ENCODE measurements at places on chromosomes 3 and 15.
A peak's percentile ranks its signal among the peaks of the same experiment; 100 is the strongest.

- H3K36me3 ChIP-seq, result peaks cover 9% of the 10 kb centered on the region
- peaks cover 43% of the 10 kb centered on the region for H3K4me1 ChIP-seq
- DNase-seq, result no peak
- peak overlapping the region; percentile 69 for H3K4me3 ChIP-seq
- no peaks in the 10 kb centered on the region for H3K27me3 ChIP-seq
These were observed 8.6 kb downstream of the KLHL25 start for GRCh38 chr15:85785887-85786780.

DNA sequence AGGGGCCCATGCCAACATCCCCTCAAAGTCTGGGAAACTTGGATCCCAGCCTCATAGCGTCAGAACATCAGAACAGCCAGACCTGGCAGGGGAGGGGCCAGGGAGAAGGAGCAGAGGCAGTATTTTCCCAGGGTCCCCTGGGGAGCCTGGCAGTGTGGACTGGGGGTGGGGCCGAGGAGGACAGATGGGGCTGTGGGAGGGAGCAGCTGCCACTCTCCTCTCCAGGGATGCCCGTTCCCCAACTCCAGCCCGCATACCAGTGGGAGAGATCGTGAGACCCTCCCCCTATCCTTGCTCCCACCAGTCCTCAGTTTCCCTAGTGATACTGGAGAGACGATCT lies 6.5 kb upstream of the DNAJB8 start:
- peaks cover 66% of the 10 kb centered on the region for H3K27me3 ChIP-seq
- peaks cover 2% of the 10 kb centered on the region for H3K36me3 ChIP-seq
- DNase-seq, result no peak
- no peak overlapping the region for H3K4me3 ChIP-seq

DNA sequence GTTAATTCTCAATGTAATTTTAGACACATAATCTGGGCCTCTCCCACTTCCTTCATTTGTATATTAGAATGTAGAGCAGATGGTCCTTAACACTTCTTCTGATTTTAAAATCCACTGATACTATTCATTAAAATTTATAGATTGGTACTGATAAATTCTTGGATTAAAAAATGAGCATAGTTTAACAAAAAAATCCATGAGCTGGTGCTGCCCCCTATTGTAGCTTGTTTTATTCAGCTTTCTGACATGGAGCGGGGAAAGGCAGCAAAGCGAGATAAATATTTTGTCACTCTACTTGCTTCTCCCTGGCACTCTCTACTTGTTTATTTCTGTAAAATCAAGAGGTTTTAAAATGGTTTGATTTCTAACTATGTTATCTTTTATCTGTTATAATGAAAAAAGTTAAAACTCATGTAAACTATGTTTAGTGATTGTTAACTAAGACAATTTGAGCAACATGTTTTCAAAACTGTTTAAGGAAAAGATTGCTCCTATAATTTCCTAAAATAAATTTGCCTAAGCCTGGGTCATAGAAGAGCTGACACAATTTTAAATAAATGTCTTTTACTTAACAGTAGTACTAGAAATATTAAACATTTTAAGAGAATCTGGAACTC lies 26.5 kb upstream of the PLOD2 start:
- DNase-seq, result no peak
- H3K4me3 ChIP-seq, result no peak overlapping the region
- H3K27ac ChIP-seq, result no peak overlapping the region
- no peaks in the 10 kb centered on the region for H3K4me1 ChIP-seq
- no peaks in the 10 kb centered on the region for H3K36me3 ChIP-seq
- H3K27me3 ChIP-seq, result peaks cover 18% of the 10 kb centered on the region

GRCh38 chr3:170602556-170602955 lies 16.7 kb upstream of the SLC7A14 start:
- H3K4me3 ChIP-seq, result no peak overlapping the region
- H3K27me3 ChIP-seq, result peaks cover 32% of the 10 kb centered on the region
- H3K36me3 ChIP-seq, result no peaks in the 10 kb centered on the region
- DNase-seq, result no peak
- no peaks in the 10 kb centered on the region for H3K4me1 ChIP-seq
- H3K27ac ChIP-seq, result no peak overlapping the region

DNA sequence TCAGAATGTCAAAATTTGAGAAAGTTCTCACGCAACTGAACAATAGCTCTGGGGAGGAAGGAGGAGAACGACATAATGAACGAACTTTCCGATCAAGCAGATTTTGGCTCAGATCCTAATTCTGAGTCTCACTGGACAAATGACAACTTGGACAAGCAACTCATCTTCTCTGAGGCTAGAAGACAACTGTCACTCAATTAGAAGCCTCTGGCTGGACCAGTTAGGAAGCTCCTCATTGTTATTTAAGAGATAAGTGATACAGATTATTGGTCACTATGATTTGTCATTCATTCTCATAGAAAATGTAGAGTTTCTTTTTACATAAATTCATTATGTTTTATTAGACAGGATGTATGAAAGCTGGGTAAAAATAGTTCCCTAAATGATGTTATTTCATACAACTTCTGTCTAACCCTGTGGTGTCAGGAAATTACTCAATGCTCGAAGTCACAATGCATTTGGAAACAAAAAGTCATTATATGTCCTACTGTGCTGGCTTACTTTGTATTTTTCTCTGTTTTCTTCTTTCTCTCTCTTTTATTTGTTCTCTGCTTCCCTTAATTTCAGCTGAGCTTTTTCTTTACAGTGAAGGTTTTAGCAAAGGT lies 11.0 kb upstream of the C3orf49 start:
- H3K4me1 ChIP-seq, result no peaks in the 10 kb centered on the region
- H3K27me3 ChIP-seq, result no peaks in the 10 kb centered on the region
- no peak overlapping the region for H3K4me3 ChIP-seq
- H3K36me3 ChIP-seq, result no peaks in the 10 kb centered on the region
- no peak overlapping the region for H3K27ac ChIP-seq
- DNase-seq, result no peak

GRCh38 chr15:95267481-95267880 lies 1036.1 kb downstream of the MCTP2 start:
- no peaks in the 10 kb centered on the region for H3K36me3 ChIP-seq
- no peak for DNase-seq

GRCh38 chr3:47412842-47413520 lies 32.2 kb downstream of the PTPN23 start:
- peaks cover 25% of the 10 kb centered on the region for H3K36me3 ChIP-seq
- no peak for DNase-seq
- no peak overlapping the region for H3K4me3 ChIP-seq
- no peaks in the 10 kb centered on the region for H3K4me1 ChIP-seq

GRCh38 chr3:100455841-100456550 lies 36.4 kb upstream of the TMEM45A start:
- H3K27ac ChIP-seq, result no peak overlapping the region
- H3K4me1 ChIP-seq, result no peaks in the 10 kb centered on the region
- H3K4me3 ChIP-seq, result no peak overlapping the region
- no peak for DNase-seq
- H3K27me3 ChIP-seq, result no peaks in the 10 kb centered on the region
- H3K36me3 ChIP-seq, result peaks cover 3% of the 10 kb centered on the region

- H3K27me3 ChIP-seq, result peaks cover 69% of the 10 kb centered on the region
- no peak overlapping the region for H3K27ac ChIP-seq
- H3K4me1 ChIP-seq, result no peaks in the 10 kb centered on the region
These were observed 730 bp upstream of the RORA start for GRCh38 chr15:61229883-61230180.

DNA sequence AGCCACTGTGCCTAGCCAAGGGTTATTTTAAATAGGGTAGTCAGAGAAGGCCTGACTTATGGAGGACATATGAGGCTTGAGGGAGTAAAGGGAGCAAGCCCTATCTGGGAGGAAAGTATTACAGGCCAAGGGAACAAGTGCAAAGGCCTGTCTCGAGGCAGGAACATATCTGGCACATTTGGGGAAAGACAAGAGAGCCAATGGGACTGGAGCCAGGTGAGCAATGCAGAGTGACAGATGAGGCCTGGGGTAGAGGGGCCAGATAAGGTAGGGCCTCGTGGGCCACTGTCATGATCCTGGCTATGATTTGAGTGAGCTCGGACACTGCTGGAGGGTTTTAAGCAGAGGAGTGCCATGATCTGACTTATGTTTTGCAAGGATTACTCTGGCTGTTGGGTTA lies 43.8 kb downstream of the DCP1A start:
- no peaks in the 10 kb centered on the region for H3K4me1 ChIP-seq
- no peak for DNase-seq
- H3K27me3 ChIP-seq, result no peaks in the 10 kb centered on the region
- peak overlapping the region; percentile 36 for H3K27ac ChIP-seq
- H3K4me3 ChIP-seq, result no peak overlapping the region

DNA sequence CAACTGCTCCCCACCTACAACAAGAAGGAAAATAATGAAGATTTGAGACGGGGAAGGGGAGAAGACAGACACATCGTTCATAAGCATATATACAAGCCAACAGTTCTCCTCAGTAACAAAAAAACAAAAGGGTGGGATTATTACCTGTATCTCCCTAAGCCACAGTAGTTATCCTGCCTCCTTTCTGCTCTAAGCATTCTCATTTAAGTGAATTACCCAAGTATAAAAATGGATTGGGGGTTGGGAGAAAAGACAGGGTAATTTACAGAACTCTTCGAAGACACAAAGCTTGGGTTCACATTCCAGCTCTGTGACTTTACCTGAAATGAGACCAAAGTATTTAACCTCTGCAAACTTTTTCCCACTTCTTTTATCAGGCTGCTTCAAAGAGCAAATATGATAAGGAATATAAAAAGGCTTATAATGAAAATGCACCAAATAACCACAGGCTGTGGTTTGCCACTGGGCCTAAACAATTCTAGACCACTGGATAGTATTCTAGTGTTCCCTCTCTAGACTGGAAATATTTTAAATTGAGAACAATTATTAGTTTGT lies 64.4 kb downstream of the UACA start:
- no peak for DNase-seq
- no peak overlapping the region for H3K4me3 ChIP-seq

DNA sequence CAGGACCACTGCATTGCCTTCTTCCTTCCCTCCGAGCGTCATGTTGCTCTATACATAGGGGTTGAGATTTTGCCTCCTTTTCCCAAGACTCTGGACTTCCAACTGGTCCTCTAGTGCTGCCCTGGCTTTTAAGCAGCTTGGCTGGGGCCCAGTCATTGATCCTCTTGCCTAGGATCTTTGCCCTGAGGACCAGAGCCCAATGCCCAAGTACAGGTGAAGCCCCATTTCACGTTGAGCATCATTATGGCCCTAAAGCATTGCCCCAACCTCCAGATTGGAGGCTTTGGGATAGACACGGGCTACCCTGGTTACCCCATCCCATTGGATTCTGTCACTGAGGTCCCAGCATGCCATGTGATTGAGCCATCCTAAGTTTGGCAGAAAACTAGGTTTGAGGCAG lies 47.7 kb downstream of the CYP19A1 start:
- H3K27ac ChIP-seq, result no peak overlapping the region
- no peaks in the 10 kb centered on the region for H3K4me1 ChIP-seq
- H3K4me3 ChIP-seq, result no peak overlapping the region
- DNase-seq, result no peak
- no peaks in the 10 kb centered on the region for H3K36me3 ChIP-seq

DNA sequence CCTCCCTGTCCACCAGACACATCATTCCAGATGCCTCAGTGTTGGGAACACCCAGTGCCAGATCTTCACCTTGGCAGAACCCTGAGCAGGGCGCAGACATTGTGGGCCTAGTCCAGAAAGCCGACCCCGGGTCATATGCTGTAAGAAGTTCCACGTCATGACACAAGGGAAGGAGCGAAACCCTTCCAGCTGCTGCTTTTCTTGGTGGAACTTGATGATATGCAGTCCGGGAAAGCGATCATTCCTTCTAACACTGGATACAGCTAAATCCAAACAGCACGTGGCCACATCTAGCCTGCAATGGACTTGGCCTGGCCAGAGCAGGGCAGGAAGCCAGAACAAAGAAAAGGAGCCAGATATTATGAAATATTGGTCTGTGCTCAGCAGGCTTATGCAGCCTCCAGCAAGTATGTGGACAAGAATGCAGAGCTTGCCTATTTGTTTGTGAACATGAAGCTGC lies 22.0 kb downstream of the GASK1A start:
- H3K36me3 ChIP-seq, result no peaks in the 10 kb centered on the region
- H3K27me3 ChIP-seq, result peaks cover 9% of the 10 kb centered on the region
- no peak overlapping the region for H3K4me3 ChIP-seq
- no peak overlapping the region for H3K27ac ChIP-seq
- no peak for DNase-seq
- H3K4me1 ChIP-seq, result no peaks in the 10 kb centered on the region

Measured in central memory CD8-positive, alpha-beta T cell (primary cell).